ENCODE measurements at places on chromosomes 2 and 18.

DNA sequence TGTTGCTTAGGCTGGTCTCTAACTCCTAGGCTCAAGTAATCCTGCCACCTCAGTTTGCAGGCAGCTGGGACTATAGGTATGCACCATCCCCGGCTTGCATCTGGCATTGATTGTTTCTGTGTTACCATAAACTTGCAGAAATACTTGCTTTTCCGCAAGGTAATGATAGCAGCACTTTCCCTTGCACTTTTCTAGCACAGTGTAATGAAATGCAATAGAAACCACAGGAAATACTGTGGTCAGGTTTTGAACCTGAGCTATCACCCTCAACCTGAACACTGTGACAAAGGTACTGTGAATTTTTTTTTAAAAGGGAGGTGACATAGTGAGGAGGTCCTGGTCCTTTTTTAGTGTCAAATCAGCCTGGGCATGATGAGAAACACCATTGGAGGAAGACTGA is 38.3 kb downstream of the DHRS9 start:
- no peak for DNase-seq

GRCh38 chr2:173968551-173968950 is 3.4 kb upstream of the SP3 start:
- DNase-seq = no peak

DNA sequence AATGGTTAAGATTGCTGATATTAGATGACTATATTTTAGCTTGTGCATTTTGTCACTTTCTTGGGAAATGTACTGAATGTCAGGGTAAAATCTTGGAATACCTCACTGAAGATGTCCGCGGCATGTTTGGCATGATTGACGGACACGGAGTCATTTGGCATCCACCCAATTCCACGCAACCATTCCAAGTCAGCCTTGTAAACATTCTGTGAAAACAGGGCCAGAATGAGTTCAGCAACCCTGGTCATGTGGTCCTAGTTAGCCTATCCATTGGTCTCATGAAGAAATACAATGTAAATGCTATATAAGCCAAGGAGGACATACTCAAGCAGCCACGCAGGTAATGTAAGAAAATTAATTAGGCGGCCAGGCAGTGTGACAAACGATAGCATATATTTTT is 159.5 kb downstream of the RIF1 start:
- no peak for DNase-seq

DNA sequence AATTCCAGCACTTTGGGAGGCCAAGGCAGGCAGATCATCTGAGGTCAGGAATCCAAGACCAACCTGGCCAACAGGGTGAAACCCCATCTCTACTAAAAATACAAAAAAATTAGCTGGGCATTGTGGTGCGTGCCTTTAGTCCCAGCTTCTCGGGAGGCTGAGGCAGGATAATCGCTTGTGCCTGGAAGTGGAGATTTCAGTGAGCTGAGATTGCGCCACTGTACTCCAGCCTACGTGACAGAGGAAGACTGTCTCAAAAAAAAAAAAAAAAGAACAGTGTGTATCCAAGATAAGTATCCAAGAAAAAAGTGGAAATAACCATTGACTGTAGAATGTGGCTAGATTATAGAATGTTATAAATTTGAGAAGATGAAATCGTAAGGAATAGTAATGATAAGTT is 142.1 kb downstream of the FAM124B start:
- no peak for DNase-seq

- DNase-seq = no peak
Measured at GRCh38 chr18:1891641-1892040, 679.7 kb downstream of the METTL4 start.

GRCh38 chr18:39913672-39914366 is 2041.2 kb upstream of the PIK3C3 start:
- no peak for DNase-seq
